ENCODE measurements at places on chromosomes 7 and 10.

GRCh38 chr7:155356323-155357105 lies 58.8 kb downstream of the INSIG1 start:
- DNase-seq = no peak

DNA sequence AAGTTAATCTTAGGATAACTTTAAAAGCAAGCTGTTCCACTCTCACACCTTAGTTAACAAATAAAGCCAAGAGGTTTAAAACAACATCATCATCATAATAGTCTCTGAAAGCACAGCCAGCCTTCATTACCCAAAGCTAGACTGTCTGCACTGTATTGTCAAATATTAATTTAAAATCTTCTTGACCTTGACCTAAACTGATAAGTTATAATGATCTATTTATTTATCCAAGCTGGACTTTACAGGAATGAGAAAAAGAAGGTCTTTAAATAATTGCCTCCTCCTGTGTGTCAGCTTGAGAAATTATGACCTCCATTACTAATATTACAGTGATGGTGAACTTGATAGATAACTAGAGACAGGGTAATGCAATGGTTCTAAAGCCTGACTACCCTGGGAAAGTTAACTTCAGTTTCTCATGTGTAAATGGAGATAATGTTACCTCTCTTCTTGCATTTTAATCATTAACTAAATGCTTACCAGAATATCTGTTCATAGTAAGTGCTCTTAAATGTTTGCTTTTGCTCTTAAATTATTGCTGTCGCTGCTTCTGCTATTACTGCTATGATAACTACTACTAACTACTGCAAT lies 111.0 kb downstream of the KAT6B start:
- no peak for DNase-seq

- no peak for DNase-seq
Observed at GRCh38 chr10:128606055-128606454, 479.8 kb upstream of the MKI67 start.

- DNase-seq = peak; percentile 13
Observed at GRCh38 chr10:95560278-95561176, 644 bp downstream of the SORBS1 start.

GRCh38 chr7:47192978-47193377 lies 388.9 kb downstream of the TNS3 start:
- no peak for DNase-seq

GRCh38 chr7:39985398-39985918 lies 35.4 kb downstream of the CDK13 start:
- DNase-seq = no peak

- no peak for DNase-seq
Observed at GRCh38 chr10:31709028-31709427, 219.6 kb downstream of the ARHGAP12 start.

DNA sequence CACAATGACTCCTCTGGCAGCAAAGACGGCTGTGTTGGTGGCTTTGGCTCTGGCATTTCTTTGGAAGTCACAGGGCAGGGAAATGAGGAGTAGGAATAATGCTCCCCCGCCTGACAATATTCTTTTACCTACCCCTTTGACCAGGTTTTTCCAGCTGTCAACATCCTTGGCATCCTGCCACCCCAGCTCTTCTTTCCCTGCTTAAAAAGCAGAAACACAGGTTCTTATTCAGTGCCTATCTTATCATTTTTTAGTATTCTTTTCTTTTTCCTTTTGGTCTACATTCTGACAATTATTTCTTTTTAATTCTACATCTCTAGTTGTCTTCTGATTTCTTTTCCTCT lies 97.7 kb downstream of the CREB5 start:
- no peak for DNase-seq

- DNase-seq = no peak
Observed at GRCh38 chr7:3153118-3153517, 109.5 kb upstream of the CARD11 start.

DNA sequence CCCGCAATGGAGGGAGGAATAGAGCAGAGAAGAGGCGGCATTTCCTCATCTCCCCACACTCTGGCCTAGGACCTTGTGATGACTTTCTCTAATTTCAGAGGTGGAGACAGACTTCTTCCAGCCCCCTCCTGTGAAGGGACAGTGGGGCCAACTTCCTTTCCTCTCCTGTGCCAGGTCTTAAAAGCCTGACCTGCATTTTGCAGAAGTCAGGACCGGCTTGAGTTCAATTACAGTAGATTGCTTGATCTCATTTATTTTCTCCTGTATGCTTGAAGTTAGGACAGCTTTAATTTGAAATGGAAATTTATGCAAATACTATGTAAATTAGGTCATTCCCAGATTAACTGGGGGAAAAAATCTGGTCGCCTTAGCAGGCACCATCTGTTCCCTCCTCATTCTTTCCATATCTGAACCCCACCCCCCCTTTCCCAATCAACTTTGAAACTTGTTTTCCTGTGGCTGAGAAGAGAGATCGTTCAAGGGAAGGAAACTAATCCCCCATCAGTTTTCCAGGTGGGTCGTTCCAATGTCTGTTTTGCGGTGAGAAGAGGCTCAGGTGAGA lies 57.1 kb downstream of the SYPL1 start:
- no peak for DNase-seq

- DNase-seq = no peak
Observed at GRCh38 chr10:17453373-17454091, 863 bp downstream of the ST8SIA6 start.

GRCh38 chr7:91916051-91916440 lies 24.6 kb upstream of the AKAP9 start:
- no peak for DNase-seq

- no peak for DNase-seq
Observed at GRCh38 chr7:967361-968082, 7.8 kb downstream of the COX19 start.

GRCh38 chr10:494149-494542 lies 195.3 kb downstream of the DIP2C start:
- DNase-seq = no peak

DNA sequence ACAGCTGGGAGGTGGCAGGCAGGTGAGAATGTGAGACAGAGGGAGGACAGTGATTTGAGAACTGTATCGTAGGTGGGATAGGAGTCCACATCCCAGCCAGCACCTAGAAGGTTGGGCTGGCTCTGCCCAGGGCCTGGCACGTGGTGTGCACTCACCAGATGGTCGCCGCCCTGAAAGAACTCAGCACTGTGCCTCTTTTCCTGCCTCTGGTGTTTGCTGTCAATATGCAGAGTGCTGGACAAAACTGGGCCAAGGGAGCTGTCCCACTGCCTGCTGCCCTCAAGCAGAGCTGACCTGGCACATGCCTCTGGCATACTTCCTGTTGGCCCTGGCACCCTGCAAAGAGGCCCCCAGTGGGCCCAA lies 36.8 kb downstream of the CHST3 start:
- DNase-seq = no peak

GRCh38 chr7:29915481-29916215 lies 74.0 kb downstream of the SCRN1 start:
- DNase-seq = no peak

DNA sequence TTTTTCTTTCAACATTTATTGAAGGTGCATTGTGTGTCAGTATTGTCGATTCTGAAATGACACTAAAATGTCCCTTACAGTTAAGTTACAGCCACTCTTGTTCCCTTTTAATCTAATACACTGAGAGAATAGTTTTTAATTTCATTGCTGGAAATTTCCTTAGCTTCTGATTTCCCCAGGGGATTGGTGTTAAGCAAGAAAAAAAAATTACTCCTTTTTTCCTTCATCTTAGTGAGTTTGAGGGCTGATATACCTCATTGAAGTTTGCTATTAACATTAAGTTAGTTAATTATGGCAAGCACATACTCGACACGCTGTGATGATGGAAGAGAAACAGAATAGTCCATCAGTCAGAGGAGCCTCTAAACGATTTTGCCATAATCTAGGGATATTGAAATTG lies 57.0 kb upstream of the EXOC4 start:
- DNase-seq = no peak

- DNase-seq = no peak
Observed at GRCh38 chr7:30920021-30920583, 8.4 kb downstream of the AQP1 start.

DNA sequence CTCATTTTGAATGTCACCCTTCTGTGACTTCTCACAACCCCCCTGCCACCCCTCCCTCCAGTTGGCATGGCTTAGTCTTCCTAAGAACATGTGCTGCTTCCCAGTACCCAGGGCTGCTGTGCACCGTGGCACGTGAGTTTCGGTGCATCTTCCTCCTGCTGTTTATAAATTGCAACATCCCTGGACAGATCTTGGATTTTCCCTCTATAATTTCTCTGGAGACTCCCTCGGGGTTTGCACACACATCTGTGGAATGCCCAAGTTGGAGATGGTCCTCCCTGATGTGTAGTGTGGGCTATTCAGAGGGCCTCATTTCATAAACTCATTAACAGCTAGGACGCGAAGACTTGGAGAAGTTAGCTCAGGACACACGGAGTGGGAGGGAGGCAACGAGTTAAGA lies 52.9 kb downstream of the IKZF1 start:
- no peak for DNase-seq

DNA sequence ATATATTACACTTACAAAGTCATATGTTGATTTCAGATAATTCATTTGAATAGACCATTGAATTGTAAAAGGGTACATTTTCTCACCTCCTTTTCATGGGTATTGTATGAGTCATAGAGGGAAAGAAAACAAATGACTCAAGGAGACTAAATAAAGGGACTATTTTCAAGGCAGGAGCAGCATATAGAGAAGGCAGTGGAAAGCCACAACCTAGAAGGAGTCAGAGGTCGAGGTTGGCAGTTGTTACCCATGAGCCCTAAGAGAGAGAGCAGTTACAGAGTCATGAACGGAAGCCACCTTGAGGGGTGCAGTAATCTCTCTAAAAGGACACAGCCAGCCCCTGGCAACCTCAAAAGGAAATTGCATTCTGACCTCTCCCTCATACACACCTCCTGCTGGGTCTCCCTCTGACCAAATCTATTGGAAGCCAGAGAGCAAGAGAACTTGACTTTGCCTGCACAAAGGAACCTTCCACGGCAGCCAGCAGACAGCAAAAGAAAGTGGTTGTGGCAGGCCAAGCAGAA lies 137.9 kb downstream of the GRM8 start:
- no peak for DNase-seq

GRCh38 chr10:96587264-96588059 lies 650 bp upstream of the TM9SF3 start:
- peak; percentile 27 for DNase-seq

GRCh38 chr10:13457958-13458686 lies 70.7 kb downstream of the BEND7 start:
- DNase-seq = no peak

- DNase-seq = no peak
Observed at GRCh38 chr10:53997953-53998352, 803.1 kb downstream of the PCDH15 start.

GRCh38 chr10:118195729-118196128 lies 146.4 kb downstream of the FAM204A start:
- no peak for DNase-seq

GRCh38 chr7:138429577-138430250 lies 30.3 kb upstream of the TRIM24 start:
- no peak for DNase-seq

- no peak for DNase-seq
Observed at GRCh38 chr7:150781103-150781502, 19.1 kb downstream of the TMEM176B start.

DNA sequence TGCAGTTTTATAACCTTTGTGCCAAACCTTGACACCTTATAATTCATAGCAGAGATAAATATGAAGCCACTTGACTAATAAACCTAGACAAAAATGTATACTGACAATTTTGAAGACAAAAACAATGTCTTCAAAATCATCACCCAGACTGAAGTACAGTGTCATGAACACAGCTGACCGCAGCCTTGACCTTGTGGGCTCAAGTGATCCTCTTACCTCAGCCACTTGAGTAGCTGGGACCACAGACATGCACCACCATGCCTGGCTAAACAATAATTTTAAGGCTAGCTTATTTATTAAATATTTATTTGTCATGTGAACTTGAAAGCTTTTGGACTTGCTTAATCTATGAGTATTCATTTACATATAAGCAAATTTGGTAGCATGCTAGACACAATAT lies 24.3 kb downstream of the IL6 start:
- no peak for DNase-seq

GRCh38 chr10:132274581-132274980 lies 33.2 kb downstream of the STK32C start:
- no peak for DNase-seq

DNA sequence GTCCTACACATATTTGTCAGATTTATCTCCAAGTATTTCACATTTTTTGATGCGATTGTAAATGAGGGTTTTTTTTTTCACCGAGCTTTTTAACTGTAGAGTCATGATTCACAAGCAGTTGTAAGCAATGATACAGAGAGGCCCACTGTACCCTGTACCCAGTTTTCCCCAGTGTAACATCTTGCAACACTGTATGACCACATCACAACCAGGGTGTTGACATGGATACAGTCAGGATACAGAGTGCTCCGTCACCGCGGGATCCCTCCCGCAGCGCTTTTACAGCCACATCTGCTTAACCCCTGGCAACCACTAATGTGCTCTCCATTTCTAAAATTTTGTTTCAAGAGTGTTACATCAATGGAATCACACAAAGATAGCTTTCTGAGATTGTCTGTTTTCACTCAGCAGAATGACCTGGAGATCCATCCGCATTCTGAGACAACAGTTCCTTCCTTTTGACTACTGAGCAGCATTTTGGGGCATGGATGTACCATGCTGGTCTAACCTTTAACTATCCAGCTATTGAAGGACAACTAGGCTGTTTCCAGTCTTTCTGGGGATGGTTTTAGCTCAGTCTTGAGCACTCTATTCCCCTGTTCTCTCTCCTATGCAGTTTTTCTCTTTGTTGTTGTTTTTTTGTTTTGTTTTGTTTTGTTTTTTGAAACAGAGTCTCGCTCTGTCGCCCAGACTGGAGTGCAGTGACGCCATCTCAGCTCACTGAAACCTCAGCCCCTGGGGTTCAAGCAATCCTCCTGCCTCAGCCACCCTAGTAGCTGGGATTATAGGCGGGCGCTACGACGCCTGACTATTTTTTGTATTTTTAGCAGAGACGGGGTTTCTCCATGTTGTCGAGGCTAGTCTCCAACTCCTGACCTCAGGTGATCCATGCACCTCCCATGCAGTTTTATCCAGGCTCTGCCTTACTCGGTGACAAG lies 25.9 kb downstream of the GPRIN2 start:
- DNase-seq = no peak

DNA sequence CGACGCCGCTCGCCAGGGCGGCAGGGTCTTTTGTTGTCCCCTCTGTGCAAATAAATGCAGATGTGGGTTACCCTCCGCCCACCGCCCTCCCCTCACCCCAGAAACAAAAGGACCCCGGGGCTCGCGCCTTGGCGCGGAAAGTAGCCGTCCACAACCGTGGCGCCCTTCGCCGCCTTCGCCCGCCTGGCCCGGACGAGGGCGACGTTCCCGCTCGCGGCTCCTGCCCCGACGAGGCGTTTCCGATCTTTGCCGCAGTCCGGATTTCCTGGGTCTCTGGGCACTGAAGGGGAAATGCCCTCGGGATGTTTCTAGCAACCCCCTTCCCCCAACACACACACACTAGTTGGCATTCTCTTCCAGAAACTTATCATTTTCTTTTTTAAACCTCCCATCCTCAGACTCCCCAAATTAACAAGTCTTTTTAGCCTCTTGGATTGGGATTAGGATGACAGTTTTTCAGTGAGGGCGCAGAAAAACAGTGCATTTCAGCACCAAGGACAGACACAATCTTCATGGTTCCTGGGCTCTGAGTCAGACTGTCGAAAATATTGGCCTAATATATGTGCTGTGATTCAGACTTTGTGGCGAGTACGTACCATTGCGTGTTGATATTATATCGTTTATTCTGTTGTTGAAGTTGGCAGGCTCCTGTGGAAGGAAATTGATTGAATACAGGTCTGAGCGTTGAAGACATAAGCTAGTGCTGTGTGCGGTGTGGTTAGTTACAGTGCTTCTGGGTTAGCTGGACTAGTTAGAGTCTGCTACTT lies 771 bp downstream of the PHYHIPL start:
- DNase-seq = no peak
